ENCODE measurements at places on chromosomes 5 and 9.

- peak; percentile 49 for DNase-seq
These were observed 10.4 kb downstream of the UIMC1 start for GRCh38 chr5:176995896-176996767.

DNA sequence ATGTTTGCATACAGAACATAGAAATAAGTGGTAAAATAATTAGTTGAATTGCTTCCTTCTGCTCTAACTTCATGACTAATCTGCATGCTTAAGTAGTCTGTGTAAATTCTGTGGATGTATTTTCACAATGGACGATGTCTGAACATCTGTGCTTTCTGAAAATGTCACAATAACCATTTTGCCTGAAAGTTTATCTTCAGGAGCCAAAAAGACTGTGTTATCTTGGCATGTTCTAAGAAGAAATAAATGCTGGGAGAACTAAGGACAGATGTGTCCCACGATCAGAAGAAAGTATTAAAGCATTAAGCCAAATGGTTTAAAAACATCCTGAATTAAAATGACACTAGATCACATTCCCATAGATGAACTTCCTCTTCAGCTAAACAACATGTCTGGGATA, 397.6 kb downstream of the SPOCK1 start:
- no peak for DNase-seq

DNA sequence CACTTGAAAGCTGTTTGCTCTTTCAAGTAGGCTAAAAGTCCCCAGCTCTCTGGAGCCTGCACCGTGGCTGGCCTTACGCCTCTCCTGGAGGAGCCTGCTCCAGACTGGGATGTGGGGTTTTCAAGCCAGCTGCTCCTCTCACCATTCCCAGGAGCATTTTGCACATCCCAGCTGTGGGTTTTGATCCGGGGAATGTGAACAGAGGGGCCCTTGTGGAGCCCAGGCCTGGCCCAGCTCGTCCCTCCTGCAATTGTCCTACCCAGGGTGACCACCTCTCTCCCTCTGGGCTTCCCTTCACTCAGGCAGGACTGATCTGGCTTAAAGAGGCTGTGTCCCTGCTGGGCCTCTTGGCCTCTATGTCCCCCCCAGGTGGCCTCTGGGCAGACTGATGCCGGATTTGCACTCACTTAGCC, 32.5 kb upstream of the TIFAB start:
- DNase-seq: no peak

- no peak for DNase-seq
These were observed 282.9 kb downstream of the ARHGAP26 start for GRCh38 chr5:143052967-143053682.

GRCh38 chr9:8011974-8012373, 212.4 kb upstream of the DMAC1 start:
- DNase-seq: peak; percentile 7

GRCh38 chr5:131595088-131596033, 39.7 kb downstream of the RAPGEF6 start:
- no peak for DNase-seq

- DNase-seq: no peak
These were observed 307.6 kb downstream of the MSX2 start for GRCh38 chr5:175032013-175032412.

- DNase-seq: no peak
These were observed 1.7 kb upstream of the STOML2 start for GRCh38 chr9:35104586-35104985.

- no peak for DNase-seq
These were observed 5.8 kb downstream of the BRD9 start for GRCh38 chr5:886716-887325.

GRCh38 chr9:113957821-113958341, 81.8 kb downstream of the ZNF618 start:
- DNase-seq: peak; percentile 97

DNA sequence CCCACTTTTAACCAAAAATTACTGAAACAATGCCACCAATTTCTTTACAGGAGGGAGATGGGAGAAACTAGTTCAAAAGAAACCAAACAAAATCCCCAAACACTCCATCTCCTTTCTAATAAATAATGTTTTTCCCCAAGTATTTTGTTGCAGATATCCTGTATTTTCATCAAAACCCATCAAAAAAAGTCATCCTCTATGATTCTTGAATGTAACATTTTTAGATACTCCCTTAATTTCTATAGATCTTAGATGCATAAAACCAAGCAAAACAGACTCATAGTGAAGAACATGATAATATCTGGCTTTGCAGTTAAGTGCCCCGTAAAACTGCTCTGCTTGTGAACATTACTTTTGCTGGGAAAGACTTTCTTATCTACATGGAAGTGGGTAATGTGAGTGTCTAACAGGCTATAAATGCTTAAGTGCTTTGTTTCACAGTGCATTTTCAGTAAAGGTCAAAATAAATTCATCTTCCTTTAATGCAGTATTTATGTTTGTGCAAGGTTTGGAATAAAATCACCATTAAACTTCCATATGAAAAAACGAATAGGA, 77.3 kb upstream of the TBCA start:
- DNase-seq: no peak

- no peak for DNase-seq
These were observed 72.6 kb downstream of the ZNF354C start for GRCh38 chr5:179132586-179133355.

- peak; percentile 52 for DNase-seq
These were observed 141.6 kb upstream of the SPRY4 start for GRCh38 chr5:142466195-142466971.

DNA sequence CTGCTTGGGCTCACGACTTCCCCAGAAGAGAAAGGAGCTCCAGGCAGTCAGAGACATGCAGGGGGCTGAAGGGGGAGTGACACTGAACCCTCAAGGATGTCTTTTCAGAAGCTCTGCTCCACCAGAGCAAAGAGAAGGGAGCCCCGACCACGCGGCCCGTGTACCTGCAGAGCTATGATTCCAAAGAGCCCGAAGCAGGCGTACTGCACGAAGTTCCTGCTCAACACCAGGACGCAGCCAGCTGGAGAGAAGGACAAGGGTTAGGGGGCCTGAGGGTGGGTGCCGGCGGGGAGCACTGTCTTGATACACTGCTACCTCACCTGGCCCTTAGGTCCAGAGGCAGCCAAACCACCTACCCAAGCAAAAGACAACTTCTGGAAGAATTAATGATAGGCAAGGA, 9.4 kb downstream of the SURF4 start:
- DNase-seq: no peak

DNA sequence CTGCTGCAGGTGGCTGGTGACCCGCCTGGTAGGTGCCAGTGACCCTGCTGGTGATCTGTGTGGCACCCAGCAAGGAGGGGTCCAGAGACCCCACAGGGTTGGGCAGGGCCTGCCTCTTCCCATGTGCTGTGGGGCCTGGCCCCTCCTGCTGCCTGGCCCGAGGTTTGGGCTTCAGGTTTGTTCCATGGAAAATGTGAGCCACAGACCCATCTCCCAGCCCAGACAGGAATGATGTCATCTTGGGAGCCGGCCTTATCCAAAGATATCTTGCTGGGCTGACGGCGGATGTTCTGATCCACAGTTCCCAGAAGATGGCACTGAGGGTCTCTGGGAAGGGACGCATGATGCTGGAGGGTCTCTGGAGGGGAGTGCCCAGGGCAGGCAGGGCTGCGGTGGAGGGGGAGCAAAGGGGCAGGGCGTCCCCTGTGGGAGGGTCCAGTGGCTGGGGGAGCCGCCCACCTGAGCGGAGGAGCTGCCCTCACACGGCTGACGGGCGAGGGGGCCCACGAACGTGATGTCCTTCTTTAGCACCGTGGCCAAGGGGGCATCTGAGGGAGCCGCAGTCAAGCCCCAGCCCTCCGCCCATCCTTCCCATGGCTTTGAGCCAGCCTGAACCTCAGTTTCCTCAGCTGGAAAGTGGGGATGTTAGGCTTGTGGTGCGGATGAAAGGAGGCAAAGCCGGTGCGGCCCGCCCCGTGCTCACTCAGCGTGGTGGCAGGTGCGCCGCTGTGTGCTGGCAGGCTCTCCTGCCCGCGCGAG, 68.1 kb downstream of the COL5A1 start:
- DNase-seq: peak; percentile 67

DNA sequence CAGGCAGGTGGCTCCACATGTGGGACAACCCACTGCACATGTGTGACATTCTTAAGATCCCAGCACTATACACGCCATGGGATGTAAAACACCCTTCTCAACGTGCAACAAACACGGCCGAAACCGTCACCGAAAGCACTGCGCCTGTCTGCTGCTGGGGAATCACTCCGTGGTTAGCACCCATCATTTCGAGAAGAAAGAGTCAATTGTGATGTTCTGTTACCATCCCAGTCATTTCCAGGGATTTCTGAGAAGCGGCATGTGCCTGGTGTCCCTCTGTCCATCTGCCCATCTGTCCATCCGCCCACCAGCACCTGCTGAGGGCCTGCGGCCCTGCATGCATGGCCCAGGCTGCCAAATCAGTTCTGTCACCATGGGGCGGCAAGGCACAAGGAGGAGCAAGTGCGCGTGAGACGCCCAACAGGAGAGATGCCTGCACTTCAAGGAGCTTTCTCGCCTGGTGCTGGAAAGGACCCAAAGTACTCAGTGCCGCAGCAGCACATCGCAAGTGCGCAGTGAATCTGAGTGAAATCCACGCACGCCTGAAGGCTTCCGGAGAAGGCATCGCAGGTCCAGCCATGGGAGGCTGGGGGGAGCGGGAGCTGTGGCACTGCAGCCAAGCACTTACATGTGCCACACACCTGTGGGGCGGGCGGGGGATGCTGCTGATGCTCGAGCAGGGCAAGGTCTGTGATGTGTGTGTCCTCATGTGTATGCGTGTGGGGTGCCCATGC, 38.0 kb downstream of the VAV2 start:
- no peak for DNase-seq

- DNase-seq: no peak
These were observed 16.0 kb upstream of the SLC22A5 start for GRCh38 chr5:132353486-132353995.

- peak; percentile 8 for DNase-seq
These were observed 78.3 kb upstream of the SEMA6A start for GRCh38 chr5:116652903-116653302.

DNA sequence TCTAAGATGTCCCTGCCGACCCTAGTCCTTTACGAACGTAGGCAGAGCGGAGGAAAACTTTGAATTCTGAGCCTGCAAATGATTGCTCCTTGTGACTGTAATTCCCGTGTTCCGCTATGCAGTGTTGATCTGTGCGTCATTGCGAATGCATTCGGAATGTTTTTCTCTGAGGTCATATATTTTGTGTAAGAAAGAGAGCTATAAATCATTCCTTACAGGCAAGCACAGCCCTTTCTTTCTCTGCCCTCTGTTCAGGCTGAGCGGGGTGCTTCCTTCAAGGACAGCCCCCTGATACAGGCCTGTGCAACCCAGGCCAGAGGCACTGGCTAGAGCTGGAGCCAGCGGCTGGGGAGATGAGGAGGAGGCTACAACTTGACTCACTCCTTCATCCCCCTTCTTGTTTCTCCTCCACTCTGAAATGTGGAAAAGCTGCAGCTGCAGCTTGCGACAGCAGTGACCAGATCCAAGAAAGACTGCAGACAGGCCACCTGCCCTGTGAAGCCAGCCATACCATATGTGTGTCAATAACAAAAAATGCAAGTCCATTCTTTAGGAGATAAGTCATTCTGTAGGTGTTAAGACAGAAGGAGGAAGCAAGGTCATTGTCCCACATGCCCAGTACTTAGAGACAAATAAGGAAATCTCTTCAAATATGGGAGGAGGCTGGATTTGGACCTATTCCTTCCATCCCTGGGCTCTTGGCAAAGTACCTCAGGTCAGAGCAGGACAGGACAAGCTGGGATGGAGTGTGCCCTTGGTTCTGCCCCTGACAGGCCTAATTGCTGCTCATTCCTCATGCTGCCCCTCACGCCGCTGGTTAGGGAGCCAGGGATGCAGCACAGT, 345.7 kb upstream of the WWC1 start:
- DNase-seq: peak; percentile 99

DNA sequence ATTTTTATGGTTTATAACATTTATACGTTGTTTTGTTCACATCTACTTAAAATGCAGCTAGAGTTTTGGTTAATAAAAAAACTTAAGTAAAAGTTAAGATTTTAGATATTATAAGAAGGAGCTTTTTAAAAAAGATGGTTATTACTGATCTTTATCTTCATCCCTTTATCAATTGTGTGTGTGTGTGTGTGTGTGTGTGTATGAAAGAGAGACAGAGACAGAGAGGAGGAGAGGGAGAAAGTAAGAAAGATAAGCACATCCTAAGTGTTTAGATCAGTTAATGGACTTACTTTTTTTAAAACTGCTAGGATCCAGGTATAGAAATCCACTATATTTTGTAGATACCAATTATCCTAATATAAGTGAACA, 45.8 kb upstream of the RICTOR start:
- no peak for DNase-seq

DNA sequence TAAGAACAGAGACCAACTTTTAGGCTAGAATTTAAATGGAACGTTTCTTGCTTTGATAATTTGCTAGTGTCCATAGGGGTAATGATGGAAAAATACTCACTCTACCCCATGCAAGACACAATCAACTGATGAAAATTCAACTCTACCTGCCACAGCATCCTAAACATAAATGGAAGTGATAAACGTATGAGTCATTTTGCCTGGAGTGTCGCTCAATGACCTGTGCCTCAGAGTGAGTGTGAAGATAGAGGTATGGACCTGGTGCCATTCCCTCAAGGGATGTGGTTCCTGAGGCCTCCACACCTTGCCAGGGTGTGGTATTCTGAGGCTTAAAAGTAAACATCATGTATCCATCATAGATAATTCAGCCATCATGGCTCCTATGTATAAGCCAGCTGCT, 14.0 kb downstream of the ARL14EPL start:
- no peak for DNase-seq

DNA sequence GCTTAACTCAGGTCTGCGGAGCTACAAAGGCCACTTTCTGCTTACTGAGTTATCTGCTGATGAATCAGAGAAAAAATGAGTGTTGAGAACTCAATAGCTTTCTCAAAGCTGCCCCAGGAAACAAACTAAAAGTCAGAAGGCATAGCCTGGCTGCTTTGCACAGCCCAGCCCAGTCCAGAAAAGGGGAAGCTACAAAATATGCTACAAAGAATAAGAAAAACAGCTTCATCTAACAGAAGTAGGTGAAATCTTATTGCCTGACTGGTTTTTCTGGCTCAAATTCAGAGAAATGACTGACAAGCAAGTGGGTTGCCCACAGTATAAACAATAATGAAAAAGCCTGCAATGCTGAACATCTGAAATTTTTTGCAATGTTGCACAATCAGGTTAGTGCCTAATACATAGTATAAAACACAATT, 156.2 kb downstream of the PPP2R2B start:
- DNase-seq: peak; percentile 13

GRCh38 chr5:168172760-168173223, 118.7 kb upstream of the WWC1 start:
- DNase-seq: peak; percentile 5

DNA sequence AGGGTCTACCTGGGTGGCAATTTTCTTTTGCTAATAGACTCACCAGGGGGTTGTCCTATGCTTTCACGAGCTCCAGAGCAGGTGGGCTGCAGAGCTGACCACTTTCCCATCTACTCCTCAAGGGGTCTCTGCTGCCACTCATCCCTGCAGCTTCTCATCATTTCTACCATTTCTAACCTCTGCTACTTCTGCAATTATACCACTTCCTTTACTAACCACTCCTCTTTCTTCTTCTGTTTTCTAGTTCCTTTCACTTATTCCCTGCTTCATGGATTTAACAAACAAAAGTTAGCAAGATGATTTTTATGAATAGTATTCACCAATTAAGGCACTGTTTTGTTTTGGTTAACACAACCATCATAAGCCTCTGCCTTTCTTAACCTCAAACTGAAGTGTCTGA, 34.5 kb upstream of the NIPBL start:
- DNase-seq: no peak

- peak; percentile 4 for DNase-seq
These were observed 580.6 kb downstream of the PTPRD start for GRCh38 chr9:10032166-10032565.
